Dermis microvascular lymphatic vessel endothelial cell (primary cell): ENCODE measurements at places on chromosomes 6 and 20. TPM values are rescaled to one million over a fixed set of nuclear protein-coding genes. Genes with fewer than 3 reads are reported as not detected.

- no peak for DNase-seq
These were observed 6.2 kb upstream of the RNF217 start for GRCh38 chr6:124956018-124956417.

DNA sequence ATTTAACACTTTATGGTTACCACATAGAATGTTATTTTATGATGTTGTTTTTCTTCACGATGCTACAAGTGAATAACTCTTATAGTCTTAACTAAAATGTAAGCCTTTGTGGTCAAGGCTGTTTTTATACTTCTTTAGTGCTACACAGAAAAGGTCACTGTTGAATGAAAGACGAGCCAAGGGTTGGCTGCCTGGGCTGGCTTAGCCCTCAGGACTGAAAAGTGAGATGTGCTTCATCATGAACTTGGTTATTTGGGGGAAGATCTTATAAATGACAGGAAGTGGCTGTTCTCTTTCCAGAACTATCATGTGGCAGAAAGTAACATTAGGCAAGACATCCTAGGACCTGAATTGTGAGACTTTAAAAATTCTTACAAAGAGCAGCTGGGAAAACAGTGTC is 404.0 kb downstream of the BTBD3 start:
- DNase-seq, result no peak

GRCh38 chr20:35664466-35665206 is at the start of the genes CPNE1 and RBM12:
CPNE1 (minus strand) TSS chr20:35664900; CDS start chr20:35632923, 31,977 bp downstream.
RBM12 (minus strand) TSS chr20:35664900; CDS start chr20:35655322, 9,578 bp downstream.
- peak; percentile 89 for DNase-seq

DNA sequence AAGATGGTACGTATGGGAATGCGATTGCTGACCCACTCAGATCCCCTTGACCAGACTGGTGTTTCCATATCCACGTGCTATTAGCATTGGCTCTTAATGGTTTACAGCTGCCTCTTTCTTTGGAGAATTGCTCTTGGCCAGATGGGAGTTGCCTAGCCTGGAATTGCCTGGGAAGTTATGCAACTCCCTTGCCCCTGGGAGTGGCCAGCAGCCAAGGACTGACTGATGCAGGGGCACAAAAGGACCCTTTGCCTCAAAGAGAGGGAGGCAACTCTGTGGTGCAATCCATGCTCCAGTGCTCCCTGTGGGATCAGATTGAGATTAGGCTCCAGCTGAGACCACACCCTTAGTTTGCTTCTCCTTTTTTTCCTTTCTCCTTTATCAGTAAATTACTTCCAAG is 203.5 kb upstream of the JAG1 start:
- no peak for DNase-seq

- no peak for DNase-seq
These were observed 228.1 kb upstream of the RAB32 start for GRCh38 chr6:146315381-146316174.

DNA sequence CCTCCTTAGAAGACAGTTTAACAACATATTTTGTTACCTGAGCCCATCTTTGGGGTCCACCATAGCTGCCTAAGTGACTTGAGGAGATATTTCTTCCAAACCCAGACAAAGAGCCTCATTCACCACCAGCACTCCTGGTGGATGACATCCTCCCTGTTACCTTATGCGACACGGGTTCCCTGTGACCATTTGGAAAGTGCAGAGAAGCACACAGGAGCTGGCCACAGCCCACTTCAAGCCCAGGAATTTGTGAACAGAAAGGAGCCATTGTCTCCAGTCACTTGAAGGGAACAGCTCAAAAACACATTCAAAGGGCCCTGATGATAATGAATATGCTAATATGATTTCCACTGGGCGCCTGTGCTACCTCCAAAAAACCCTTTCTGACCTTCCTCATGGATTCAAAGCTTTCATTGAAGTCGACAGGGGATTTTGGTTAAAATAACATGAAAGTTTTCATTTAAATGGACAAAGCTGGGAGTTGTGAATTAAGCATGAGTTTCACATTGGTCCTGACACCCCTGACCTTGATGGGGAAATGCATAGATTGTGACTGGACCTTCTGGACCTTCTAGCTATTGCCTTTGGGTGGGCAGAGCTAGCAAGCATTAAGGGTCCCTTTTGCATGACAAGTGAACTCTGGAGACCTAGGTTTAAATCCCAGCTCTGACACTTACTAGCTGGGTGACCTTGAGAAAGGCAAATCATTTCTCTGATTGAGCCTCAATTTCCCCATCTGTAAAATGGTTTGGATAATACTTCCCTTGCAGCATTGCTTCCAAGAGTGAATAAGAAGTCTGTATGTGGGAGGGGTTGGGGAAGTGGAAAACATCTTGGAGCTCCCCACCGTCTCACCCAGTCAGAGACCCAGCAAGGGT is 83.3 kb upstream of the SIRPA start:
- no peak for DNase-seq

DNA sequence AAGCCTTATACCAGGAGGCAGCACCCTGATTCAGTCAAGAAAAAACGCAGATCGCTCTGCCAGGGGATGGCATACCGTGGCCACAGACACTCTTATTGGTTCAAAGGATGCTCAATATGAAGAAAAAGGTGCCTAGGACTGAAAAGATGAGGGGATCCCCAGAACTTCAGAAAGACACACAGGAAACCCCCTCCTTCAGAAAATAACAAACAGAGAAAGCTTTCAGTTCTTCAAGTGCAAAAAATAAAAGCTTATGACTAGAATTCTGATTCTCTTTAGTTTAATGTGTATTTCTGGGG is 17.7 kb upstream of the MYB start:
- no peak for DNase-seq

SLC13A3 gene
- under 0.01 and 0.13 TPM in 2 replicates for total RNA-seq
